ENCODE measurements at places on chromosomes 1 and 21.

DNA sequence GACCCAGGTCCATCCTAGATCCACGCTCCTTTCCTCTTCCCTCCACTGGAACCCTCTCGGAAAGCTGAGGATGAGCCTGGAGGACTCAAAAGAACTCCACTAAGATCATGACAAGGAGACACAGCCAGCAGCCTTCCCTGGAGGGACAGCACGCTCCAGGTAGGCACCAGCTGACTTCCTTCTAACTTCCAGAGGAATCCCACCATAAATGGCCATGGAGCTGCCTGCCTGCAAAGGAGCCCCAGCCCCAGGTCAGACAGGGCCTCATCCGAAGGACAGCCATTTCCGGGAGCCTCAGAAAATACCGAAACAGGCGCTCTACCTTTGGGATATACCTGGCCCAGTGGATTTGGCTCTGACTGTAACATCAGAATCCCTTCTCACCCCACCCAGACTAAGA lies 4.1 kb downstream of the SH3BP5L start:
- no peak for DNase-seq

- DNase-seq: no peak
These were observed 41.2 kb upstream of the IFNLR1 start for GRCh38 chr1:24228311-24228710.

DNA sequence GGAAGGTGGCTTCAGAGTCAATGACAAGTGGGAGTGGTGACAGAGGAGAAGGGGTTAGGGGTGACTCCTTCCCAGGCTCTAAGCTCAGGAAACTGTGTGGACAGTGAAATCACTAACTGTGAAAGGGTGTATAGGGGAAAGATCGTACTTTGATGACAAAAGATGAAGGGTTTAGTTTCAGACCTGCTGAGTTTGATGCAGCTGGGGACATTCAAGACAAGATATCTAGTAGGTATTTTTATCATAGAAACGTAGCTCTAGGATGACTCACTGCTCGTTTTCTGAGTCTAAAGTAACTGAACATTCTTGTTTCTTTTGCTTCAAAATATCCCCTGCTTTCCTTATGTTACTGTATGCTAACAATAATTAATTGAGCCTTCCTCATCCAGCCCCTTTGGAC lies 149.0 kb downstream of the PCP4 start:
- no peak for DNase-seq

DNA sequence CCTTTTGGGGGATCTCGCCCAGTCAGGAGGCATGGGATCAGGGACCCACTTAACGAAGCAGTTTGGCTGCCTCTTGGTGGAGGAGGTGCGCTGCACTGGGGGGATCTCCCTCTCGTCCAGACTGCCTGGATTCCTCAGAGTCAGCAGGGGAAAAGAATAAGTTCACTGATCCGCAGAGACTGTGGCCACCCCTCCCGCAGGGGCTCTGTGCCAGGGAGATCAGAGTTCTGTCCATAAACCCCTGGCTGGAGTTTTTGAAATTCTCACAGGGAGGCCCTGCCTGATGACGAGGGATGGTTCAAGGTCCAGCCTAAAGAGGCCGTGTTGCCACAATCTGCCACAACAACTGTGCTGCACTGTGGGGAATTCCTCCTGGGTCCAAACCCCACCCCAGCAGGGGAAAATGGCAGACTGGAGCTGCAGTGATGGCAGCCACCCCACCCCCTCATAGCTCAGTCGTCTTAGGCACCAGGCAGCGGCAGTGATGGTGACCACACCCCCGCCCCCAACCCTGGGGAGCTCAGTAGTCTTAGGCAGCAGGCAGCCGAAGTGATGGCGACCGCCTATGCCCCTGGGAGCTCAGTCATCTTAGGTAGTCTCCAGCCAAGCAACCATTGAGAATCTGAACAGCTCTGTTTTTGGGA lies 273.8 kb upstream of the USP25 start:
- DNase-seq: no peak

DNA sequence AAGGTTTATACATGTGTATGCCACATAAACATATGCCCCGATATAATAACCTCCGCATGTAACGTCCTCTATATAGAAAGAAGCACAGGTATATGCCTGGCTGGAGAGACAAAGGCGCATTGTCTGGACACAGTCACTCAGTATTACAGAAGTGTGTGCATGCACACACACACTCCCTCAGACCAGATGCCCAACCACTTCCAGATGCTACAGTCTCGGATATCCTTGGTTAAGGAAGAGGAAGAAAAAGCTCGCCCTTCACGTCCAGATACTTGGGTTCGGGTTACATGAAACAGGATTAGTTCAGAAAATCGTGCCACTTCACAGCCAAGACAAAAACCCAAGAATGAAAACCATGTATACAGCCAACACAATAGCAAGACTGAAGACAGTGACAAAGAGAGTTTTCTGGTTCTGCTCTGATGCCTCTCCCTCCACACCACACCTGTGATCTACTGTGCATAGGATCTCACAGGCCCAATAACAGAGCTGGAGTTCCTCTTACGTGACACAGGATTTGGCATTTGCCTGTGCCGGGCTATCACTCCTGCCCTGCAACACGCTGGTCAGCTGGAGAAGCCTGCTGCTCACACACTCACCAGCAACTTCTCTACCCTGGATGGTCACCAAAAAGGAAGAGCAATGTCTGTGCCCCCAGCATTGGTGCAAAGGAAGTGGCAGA lies 75.0 kb downstream of the SSBP3 start:
- no peak for DNase-seq

GRCh38 chr21:41507521-41508414 lies at the start of gene TMPRSS2:
TMPRSS2 (minus strand) TSS chr21:41508158; CDS start chr21:41498133, 10,025 bp downstream.
- no peak for DNase-seq

- no peak for DNase-seq
These were observed 100.2 kb downstream of the DISP1 start for GRCh38 chr1:222914861-222915632.

DNA sequence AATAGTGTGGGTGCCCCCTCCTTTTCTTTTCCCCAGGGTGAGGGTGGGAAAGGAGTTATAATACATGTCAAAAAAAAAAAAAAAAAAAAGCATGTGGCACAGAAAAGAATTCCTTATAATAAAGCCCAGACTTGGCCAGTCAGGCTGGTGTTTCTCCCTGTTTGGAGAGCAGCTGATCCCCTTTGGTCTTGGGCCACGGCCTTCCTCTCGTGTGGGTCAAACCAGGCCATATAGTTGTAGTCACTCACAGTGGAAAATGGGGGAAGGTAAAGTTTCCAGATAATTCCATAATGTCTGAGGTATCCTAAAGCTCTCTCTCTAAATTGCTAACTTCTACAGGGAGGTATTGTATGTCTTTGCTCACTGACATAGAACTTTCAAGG lies 22.0 kb downstream of the CLIC6 start:
- DNase-seq: no peak

GRCh38 chr1:204502241-204502640 lies 7.6 kb upstream of the PIK3C2B start:
- no peak for DNase-seq

- no peak for DNase-seq
These were observed 504.4 kb upstream of the PLXNA2 start for GRCh38 chr1:208748387-208749165.

GRCh38 chr1:210025870-210026269 lies 87.9 kb downstream of the SYT14 start:
- DNase-seq: no peak

- DNase-seq: no peak
These were observed 105.8 kb upstream of the RAB4A start for GRCh38 chr1:229164836-229165735.

GRCh38 chr1:158564608-158565007 lies 5.8 kb downstream of the OR6P1 start:
- DNase-seq: peak; percentile 83

DNA sequence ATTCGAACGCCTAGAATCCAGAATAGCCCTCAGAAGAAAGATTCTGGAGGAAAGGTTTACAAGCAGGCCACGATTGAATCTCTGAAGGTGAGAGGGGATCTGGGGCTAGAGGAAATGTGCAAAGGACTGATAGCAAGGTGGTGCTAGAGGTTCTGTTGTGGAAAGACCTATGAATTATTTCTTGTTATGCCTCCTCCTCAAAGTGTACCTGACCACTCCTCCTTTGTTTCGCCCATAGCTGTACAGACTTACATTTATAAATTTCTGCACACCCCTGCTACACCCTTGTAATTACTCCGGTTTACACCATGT lies 986 bp downstream of the TCEANC2 start:
- DNase-seq: peak; percentile 25

DNA sequence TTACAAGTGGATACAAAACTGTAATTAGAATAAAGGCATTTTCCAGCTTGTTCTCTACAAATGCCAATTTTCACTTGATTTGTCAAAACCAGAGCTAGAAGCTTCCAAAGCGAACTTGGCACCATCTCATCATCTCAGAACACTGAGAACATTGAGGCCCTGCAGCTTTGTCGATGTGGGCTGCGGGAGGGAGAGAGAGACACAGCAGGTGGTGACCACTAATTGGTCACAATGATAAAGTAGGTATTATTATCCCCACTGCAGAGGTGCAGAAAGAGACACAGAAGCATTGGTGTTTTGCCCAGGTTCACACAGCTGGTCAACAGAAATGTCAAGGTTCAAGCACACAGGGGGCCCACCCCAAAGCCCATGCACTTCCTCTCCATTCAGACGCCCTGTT lies 72.2 kb upstream of the KRTAP19-8 start:
- no peak for DNase-seq

- no peak for DNase-seq
These were observed 52.8 kb downstream of the TRIM11 start for GRCh38 chr1:228353601-228354371.

- DNase-seq: peak; percentile 15
These were observed 109.1 kb downstream of the CD247 start for GRCh38 chr1:167409183-167409582.

DNA sequence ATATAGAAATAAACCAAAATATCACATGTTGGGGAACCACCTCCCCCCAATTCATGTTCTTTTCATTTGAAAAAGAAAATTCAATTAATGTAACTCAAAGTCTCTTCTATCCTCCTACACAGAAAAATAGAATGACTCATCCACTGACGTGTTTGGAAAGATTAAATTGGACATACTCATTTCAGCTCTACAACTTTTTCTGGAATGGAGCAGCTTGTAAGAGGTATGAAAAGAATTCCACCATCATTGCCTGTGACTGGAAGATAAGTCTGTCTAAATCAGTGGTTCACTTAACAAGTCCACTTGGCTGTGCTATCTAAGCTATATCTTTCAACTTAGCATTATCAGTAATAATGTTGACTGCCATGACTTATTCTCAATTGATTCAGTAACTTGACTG lies 702.3 kb downstream of the BRINP3 start:
- peak; percentile 1 for DNase-seq

- DNase-seq: no peak
These were observed 470.1 kb upstream of the PLXNA2 start for GRCh38 chr1:208714323-208714722.

DNA sequence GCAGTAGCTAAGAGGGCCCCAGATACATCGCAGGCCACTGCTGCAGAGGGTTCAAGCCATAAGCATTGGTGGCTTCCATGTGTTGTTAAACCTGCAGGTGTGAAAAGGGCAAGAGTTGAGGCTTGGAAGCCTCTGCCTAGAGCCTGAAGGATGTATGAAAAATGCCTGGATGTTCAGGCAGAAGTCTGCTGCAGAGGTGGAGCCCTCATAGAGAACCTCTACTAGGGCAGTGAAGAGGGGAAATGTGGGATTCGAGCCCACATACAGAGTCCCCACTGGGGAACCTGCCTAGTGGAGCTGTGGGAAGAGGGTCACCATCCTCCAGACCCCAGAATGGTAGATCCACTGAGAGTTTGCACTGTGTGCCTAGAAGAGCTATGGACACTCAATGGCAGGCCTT lies 30.6 kb upstream of the ADGRL4 start:
- DNase-seq: no peak
